CD4-positive, alpha-beta T cell treated with Interleukin-15 for 4 hours (primary cell): ENCODE measurements at places on chromosomes 2 and 18.

- DNase-seq = no peak
Measured at GRCh38 chr18:73884868-73885267, 262.8 kb downstream of the FBXO15 start.

- DNase-seq = no peak
Measured at GRCh38 chr2:28357948-28358667, 34.5 kb upstream of the FOSL2 start.

GRCh38 chr2:23330214-23330613, 54.8 kb upstream of the KLHL29 start:
- no peak for DNase-seq

DNA sequence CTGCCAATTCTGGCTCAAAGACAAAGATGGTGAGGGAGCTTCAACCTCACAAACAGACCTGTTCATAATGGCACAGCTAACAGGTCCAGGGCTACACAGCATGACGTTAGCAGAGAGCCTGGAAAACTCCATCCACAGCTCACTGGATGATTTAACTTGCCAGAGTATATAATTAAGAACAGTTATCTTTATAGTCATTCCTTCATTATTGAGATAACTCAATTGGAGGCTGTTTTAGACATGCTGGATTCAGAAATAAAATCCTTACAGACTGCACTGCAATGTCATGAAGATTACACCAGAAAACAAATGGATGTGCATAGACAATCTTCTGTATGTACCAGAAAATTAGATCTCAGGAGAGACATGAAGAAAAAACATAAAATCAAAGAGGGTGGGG, 55.1 kb upstream of the LYPD1 start:
- DNase-seq = no peak

- DNase-seq = no peak
Measured at GRCh38 chr2:12705230-12705629, 11.5 kb upstream of the TRIB2 start.

- no peak for DNase-seq
Measured at GRCh38 chr2:58769864-58770234, 528.7 kb upstream of the FANCL start.

GRCh38 chr2:103423100-103423499, 661.3 kb downstream of the TMEM182 start:
- no peak for DNase-seq

DNA sequence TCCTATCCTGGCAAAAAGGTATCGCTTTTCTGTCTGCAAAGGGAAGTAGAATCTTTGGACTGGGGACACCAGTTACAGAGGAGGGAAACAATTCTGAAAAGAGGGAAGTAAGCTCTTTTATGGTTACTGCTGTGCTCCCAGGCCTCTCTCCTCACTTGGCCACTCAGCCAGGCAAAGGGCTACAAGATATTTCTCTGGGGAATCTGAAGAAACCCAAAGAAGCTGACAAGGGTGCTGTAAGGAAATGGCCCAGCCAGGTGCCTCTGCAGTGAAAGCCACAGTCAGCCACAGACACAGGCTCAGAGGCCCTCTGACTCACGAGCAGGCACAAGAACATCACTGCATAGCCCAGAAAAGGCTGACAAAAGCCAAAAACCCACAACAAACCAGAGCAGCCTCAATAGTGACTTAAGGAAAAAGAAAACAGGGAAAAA, 5.8 kb downstream of the HDLBP start:
- peak; percentile 75 for DNase-seq

DNA sequence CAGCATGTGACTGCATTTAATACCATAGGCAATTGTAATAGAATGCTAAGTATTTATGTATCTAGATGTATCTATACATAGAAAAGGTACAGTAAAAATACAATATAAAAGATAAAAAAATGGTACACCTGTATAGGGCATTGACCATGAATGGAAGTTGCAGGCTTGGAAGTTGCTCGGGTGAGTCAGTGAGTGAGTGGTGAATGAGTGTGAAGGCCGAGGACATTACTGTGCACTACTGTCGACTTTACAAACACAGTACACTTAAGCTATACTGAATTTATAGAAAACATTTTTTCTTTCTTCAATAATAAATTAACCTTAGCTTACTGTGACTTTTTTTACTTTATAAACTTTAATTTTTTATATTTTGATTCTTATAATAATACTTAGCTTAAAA, 8.9 kb downstream of the DIS3L2 start:
- no peak for DNase-seq

DNA sequence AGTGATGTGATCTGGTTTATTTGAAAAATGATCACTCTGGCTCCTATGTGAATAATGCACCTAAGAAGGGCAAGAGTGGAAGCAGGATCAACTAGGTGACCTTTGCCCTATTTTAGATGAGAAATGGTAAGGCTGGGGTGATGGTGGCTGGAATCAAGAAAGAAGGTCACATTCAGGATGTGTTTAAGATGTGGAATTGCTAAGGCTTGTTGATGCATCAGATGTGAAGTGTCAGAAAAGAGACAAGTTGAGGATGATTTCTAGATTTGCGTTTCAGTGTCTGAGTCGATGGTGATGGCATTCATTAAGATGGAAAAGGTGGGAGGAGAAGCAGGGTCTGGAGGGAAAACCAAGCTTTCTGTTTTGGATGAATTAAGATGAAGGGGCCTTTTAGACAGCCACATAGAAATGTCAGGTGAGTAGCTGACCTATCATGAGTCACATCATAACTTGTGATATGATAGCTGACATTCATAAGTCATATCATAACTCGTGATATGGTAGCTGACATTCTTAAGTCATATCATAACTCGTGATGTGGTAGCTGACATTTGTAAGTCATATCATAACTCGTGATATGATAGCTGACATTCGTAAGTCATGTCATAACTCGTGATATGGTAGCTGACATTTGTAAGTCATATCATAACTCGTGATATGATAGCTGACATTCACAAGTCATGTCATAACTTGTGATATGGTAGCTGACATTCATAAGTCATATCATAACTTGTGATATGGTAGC, 101.2 kb upstream of the SEC11C start:
- no peak for DNase-seq

- DNase-seq = no peak
Measured at GRCh38 chr2:221926327-221926726, 354.2 kb upstream of the EPHA4 start.

GRCh38 chr18:22932885-22933205, 283 bp upstream of the RBBP8 start:
- DNase-seq = no peak

- DNase-seq = no peak
Measured at GRCh38 chr2:43220760-43221123, 5.7 kb downstream of the ZFP36L2 start.
